ENCODE measurements at places on chromosomes 12 and 14.

- no peak for DNase-seq
These were observed 60.1 kb upstream of the TUNAR start for GRCh38 chr14:95816539-95816938.

GRCh38 chr12:47903927-47904712 is 674 bp downstream of the VDR start:
- no peak for DNase-seq

DNA sequence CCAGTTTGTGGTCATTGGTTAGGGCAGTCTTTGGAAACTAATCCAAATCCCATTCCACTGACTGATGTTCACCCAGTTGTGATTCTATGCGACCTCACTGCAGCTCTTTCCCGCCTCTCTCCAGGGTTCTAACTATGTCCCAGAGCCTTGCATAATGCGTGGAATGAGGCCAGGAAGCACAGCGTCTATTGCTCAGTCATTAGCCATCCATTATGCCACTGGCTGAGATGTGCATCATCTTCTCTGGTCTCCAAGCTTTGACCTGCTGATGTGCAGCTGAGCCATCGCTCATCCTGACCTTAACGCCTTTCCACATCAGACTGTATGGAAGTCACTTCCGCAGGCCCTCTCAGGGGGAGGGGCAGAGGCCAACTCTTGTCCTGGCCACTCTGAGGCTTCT is 115.4 kb upstream of the VRK1 start:
- no peak for DNase-seq

DNA sequence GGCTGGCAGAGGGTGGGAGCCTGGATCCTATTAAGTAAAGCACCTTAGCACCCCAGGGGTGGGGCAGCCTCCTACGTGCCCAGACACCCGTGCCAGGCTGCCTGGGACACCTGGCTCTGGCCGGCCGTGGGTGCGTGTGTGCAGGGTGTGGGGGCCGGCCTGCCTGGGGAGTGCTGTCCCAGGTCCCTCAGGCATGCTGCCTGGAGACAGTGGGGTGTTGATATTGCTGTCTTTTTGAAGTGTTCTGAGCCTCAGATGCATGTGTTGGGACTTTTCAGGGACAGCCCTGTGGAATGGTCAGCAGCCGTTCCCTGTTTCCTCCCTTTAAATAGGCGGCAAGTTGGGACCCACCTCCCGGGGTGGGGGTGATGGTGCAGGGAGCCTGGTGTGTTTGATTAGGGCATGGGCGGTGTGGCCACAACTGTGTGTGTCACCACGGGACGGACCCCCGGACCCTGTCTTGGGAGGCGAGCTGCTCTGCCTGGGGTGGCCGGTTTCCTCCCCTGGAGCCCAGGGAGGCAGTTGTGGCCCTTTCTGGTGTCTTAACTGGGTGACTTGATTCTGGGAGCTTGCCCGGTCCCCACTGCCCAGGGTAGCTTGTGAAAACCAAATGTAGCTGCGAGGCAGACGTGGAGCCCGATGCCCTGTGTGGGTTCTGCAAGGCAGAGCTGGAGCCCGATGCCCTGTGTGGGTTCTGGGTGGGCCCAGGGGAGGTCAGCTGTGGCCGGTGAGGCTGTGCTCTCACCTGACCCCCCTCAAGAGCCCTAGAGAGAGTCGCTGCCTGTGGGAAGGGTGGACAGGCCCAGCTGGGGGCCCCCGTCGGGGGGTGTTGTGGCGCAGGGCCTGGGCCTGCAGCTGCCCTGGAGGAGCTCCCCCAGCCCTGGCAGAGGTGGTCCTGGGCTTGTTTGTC is 8.2 kb downstream of the ULK1 start:
- DNase-seq: no peak

- DNase-seq: no peak
These were observed 14.4 kb upstream of the SERPINA10 start for GRCh38 chr14:94307410-94307992.

DNA sequence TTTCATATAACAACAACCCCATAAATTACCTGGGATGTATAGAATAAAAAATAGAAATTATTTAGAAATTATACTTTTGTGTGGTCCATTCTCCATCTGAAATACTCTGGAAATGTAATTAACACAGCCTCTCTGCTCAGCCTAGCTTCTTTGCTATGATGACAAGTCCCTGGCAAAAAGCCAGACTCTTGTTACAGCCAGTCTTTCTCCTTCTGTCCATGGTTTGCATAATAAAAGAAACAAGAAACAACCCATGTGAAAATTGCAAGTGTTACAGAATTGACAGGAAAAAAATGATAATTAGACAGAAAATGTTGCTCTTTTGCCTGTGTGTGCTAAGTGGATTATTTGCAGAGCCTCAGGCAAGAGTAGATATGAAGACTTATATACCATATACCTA is 61.3 kb downstream of the C12orf50 start:
- no peak for DNase-seq

- no peak for DNase-seq
These were observed 16.3 kb upstream of the BDKRB1 start for GRCh38 chr14:96239711-96240141.

- DNase-seq: no peak
These were observed 107.2 kb downstream of the RAD51B start for GRCh38 chr14:67926821-67927220.

DNA sequence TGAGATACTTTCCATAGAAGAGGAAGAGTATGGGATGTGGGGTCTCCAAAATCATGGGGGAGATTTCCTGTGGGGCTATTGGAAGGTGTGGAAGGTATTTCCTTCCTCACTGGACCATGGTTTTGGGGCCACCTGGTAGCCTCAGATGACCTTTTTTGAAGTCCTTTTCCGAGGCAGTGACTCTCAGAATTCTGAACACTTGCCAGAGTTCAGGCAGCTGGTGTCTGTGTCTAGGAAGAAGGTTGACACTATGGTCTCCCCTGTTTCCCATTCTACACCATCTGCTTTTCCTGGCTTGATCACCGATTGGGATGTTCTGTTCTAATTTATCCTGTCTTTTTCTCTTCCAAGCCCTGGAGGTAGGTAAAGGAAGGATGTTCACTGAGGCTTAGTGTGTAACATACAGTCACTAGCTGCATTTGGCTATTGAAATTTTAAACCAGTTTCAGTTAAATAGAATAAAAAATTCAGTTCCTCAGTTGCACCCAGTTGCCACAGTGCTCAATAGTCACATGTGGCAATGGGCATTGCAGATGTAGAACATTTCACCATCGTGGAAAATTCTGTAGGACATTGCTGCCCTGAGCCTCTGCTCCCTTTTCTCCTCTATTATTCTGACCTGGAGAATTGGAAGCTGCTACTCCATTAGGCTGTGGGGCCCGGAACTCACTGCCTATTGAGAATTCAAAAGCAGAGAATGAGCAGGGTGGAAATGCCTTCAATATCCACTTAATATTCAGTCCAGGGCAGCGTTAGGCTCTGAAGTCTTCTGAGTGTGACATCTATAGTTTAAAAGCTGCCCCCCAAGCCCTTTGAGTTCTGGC is 11.0 kb upstream of the PLEKHG3 start:
- DNase-seq: no peak

DNA sequence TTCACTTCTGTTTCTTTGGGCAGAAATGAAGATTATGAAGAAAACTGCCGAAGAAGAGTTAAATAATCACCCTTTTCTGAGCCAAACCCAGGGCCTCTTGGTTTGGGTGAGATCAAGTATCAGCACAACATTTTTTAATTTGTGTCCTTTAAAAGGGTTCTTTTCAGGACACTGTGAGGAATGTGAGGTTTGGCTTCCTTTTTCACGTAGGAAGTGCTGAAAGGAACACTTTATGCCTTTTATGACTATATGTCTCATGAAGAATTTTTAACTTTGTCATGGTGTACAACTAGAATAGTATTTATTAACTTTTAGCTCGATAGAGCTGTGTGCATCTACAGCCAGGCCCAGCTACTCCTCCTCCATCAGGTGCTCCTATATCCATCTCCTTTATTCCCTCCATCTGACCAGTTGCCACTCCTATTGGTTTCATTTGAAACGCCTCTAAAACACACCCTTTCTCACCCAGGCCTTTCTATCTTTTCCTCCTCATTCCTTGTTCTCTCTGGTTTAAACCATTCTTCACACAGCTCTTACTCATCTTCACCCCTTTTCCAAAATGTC is 103.6 kb upstream of the LRIG3 start:
- DNase-seq: no peak

- no peak for DNase-seq
These were observed 33.3 kb downstream of the CACNA2D4 start for GRCh38 chr12:1885082-1885596.

DNA sequence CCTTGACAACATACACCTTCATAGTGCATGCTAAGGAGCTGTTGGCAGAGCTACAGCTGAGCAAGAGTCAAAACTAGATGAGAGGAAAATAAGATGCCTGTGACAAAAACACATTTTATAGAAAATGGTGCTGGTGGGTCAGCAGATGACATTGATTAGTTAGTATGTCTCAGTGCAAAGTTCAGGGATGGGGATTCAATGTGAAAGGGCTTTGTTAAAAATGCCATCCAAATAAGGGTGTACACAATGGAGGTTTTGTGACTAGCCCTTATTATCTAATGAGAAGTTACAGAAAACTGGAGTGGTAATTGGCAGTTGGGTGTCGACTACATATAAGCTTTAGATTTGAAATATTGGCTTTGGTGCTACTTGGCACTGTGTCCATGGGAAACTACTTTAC is 169.0 kb downstream of the MON2 start:
- no peak for DNase-seq

GRCh38 chr14:68762953-68763764 is 29.7 kb downstream of the ZFP36L1 start:
- no peak for DNase-seq

DNA sequence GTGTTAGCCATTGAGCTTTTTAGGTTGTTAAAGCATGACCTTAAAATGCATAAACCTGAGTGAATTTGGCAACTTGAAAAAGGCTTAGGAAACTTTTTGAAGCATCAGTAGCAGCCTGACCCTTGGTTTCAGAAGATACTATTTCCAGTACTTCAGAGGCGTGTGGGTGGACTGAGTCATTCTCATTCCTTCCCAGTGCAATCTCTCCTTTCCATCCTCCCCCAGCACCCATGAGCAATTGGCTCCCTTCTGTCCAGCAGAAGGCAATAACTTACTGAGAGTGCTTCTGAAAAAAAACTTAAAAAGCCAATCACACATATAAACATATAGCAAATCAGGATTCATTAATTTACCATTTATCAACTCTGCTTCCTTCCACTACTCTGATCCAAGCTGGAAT is 299.3 kb upstream of the STXBP6 start:
- DNase-seq: no peak

DNA sequence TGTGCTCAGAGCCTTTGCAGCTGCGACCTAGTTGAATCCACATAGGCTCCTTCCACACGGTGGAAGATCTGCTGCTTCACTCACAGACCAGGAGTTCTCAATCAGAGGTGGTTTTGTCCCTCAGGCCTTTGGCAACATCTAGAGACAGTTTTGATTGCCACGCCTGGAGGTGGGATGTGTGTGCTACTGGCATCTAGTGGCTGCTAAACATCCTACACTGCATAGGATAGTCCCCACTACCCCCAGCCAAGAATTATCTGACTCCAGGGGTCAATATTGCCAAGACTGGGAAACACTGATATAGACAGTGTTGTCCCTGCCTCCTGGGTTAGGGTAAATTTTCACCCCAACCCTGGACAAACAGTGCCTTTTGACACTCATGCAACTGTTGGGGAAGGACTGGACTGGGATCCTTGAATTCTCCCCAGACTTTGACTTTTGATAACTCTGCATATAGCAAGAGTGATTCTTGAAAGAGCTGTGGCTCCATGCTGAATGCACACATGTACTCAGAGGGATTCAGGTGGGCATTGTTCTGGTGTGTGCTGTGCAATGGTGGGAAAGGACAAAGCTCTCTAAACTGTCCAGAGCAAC is 39.8 kb downstream of the BAZ2A start:
- DNase-seq: no peak

- DNase-seq: no peak
These were observed 89.4 kb downstream of the GALNT9 start for GRCh38 chr12:132239796-132240668.

DNA sequence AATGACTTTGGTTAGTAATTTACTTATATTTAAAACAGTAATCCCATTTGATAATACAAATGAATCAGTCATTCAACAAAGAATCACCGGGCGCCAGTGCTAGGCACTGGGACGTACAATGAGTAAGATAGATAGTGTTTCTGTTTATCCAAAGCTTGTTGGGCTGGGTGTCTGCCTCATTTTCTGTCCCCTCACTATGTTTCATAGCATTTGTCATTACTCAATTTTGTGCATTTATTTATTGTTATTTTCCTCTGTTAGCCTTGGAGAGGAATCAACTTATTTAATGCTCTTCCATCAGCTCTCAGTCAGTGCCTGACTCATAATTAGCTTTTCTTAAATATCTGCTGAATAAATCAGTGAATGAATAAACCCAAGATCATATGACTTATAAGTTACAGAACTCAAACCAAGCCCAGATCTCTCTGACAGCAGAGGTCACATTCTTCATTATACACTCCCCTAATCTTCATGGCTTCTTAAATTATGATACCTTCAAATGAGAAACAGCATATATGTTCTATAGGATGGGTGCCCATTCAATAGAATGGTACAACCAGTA is 86.2 kb downstream of the TSPAN8 start:
- DNase-seq: no peak

DNA sequence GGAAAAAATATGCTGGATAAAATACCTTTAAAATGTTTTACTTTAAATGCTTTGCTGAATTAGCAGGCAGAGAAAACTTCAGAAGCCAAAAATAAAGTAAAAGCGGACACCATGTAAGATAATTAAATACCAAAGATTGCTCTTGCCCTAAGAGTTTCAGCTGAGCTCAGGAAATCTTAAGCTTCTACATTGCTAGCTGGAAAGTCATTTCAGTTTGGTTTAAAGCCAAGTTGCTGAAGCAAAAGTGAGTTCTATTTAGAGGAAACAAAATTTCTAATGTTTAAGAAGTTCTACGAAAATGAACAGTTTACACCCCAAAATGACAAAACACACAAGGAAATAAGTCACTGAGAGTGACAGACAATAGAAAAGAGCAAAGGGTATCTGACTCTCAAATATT is 310.0 kb downstream of the ADAMTS20 start:
- DNase-seq: no peak

- DNase-seq: no peak
These were observed 39.6 kb downstream of the SLC15A4 start for GRCh38 chr12:128784030-128784760.

DNA sequence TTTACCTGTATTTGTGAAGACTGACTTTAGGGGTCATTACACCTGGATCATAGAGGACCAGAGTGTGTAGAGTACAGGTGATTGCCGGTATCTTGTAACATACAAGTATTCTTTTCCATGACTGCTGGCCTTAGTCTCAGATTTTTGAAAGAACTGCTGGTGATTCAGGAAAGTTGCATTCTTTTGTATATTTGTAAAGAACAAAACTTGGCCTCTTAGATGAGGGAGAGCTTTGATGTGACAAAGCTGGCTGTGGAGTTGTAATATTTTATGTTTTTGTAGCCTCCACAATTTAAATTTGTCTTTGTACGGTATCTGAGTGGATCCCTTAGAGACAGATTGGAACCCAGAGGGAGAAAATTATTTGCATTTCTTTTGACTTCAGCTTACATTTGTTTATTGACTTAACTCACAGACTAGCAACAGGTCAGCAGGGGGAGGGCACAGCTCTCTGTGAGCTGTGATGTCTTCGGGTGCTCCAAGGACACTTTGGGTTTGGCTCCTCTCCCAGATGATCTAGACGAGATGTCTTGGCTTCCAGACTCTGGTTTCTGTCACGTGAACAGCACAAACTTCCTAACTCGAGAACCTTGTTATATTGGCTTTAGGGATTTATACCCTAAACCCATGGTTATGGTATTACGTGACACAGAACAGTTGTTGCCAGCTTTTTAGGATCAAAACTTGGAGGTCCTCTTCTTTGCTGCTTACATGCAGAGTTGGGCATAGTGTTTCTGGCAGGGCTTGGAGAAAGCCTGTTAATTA is 65.9 kb downstream of the DAAM1 start:
- no peak for DNase-seq

Data from DMS153 (cell line).